ENCODE measurements at places on chromosomes 16 and 17.

DNA sequence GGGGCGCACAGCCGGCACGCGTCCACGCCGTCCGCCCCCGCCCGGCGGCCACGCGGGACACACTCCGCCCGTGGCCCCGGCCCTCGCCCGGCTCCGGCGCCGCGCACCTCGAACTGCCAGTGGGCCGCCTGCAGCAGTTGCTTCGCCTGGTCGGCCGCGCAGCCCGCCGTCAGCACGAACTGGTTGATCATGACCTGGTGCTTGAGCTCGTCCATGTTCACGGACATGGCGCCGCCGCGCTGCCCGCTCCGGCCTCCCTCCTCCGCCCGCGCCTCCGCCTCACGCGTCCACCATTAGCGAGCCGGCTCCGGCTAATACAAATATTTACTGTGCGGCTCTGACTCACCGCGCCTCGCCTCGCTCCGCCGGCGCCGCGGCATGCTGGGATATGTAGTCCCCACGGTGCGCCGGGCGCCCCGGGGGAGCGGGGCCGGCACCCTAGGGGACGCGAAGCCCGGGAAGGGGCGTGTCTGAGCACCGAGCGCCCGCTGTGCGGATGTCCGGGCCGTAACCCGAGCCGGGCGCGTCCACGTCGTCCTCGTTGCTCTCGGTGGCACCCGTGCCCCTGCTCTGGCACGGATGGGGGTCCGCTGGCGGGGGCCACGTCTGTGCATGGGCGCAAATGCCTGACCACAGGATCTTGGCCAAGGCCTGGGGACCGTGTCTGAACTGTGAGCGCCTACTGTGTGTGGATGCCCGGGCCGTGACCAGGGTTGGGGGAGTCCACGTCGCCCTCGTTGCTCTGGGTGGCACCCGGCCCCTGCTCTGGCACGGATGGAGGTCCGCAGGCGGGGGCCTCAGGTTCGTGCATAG is at the start of gene UBALD1:
UBALD1 (minus strand) TSS at position 318 of the 813 bp plus-strand sequence; CDS start at position 227, 91 bp downstream.
- peak; percentile 93 for DNase-seq

DNA sequence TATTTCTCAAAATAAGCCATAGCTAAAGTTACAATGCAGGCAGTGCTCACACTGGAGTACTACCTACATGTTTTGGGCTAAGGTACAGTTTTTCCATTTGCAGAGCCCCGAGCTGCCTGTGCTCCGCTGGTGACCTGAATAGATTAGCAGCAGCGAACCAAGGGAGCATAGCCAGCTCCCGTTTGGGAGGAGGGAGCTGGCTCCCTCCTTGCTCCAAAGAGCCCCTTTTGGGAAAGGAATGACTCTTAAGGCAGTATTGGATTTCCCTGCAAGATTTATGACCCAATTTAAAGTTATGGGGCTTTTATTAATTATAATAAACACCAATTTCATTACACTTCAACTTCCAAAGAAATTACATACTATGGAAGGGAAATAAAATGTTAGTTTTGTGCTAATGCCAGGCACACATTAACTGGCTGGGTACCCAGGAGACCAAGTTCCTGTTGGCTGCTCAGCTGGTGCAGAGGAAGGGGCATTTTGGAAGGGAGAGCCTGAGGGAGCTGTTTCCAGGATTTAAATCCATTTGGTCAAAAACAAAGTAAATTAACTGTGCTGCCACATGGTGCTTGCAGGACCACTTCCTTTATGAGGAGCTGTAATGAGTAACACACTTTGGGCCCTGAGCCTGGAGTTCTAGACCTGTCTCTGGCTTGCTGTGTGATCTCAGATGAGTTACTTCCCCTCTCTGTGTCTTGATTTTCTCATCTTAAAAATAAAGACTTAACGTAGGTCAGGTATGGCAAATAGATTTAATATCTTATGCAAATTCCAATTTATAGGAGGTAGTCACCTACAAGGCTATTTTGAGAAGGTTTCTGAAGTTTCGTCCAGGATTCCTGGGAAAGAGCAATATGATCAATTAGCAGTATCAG is 362.1 kb upstream of the CCL2 start:
- no peak for DNase-seq

- DNase-seq = no peak
These were observed 21.2 kb downstream of the AKAP1 start for GRCh38 chr17:57106107-57106835.

GRCh38 chr17:37608351-37609169 is 658 bp downstream of the SYNRG start:
- no peak for DNase-seq

DNA sequence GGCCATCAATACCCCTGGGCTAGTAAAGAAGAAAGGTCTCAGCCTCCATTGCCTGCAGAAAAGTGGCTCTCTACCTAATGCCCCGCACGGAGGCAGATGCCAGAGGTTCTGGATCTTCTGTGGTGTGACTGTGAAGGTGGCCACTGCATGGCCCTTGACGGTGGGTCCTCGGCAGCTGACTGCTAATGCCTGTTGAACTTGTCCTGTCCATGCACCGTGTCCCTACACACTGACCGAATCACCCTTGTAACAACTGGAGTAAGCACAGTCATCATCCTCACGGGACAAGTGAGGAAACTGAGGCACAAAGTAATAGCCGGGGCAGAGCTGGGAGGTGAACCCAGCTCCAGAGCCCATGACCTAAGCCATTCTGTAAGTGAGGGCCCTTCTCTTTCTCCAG is 48.8 kb downstream of the MYH11 start:
- DNase-seq = no peak

DNA sequence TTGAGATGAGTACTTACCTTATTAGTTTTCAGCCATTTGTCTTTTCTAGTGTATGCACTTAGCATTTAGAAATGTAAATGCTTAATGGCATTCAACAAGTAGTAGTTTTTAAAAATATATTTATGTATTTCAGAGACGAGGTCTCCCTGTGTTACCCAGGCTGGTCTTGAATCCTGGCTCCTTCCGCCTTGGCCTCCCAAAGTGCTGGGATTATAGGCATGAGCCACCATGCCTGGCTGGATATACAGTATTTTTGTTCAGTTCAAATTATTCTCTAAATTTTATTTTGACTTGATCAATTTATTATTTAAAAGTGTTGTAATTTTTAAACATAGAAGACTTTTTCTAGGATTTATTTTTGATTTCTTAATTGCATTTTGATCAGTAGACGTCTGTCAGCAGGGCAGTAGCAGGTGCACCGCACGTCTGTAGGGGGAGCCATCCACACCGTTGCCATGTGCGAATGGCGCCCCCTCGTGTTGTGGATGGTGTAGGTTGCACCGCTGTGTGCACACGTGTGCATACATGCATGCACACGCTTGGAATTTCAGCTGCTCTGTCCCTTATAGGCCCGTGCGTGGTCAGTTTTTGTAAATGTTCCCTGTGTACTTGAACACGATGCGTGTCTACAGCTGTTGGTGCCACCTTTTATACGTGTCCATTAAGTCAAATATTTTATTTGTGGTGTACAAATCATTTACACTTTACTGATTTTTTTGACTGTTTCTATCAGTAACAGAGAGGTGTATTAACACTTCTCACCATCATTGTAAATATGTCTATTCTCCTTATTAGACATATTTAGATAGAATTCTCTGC is 30.6 kb downstream of the RPTOR start:
- peak; percentile 93 for DNase-seq

DNA sequence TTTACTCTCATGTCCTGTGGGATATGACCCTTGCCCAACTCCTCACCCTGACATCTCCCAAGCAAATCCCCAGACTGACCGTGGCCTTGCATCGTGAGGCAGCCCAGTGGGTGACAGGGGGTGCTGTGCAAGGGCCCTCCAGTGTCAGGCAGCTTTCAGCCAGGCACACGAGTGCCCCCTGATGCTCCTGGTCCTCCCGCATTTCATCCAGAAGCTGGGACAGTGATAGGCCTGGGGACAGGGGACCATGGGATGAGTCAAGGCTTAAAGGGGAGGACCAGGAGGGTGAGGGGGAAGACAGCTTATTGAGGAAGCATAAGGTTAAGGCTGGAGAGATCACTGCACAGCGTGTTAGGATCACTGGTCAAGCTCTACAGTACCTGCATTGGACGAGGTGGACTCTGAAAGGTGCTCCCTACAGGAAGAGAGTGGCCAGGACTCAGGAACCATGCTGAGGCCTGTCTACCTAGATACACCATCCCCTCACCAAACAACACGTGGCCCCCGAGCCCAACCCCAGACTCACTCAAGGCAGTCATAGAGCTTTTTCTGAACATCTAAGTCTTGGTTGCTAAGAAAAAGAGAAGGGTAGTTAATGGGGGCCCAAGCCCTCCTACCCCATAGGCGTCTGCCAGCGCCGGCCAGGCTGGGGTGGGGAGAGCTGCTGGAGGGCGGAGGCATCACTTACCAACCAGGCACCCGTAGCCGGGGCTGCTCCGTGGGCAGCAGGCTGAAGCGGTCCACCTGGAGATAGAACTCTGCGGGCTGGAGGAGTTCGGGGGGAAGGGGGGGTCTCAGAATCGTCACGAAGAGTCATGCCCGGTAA is 998 bp downstream of the ACD start:
- no peak for DNase-seq

GRCh38 chr17:72962106-72962505 is 130.4 kb downstream of the SLC39A11 start:
- no peak for DNase-seq

DNA sequence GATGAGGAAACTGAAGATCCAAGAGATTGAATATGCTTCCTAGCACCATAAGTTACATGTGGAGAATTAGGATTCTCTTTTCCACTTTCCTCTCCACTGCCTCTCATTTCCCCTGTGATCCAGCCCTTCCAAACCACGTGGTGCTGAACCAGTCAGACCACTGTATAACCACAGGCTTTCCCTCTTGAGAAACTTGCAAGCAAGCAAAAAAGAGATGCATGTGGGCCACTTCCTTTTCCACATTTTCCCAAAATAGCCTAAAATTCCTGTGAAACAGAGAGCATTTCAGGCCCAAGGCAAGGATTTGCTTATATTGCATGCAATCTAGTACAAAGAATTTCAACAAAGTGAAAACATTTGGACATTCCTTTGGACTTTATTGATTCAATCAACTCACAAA is 59.3 kb upstream of the KSR1 start:
- no peak for DNase-seq

- DNase-seq = no peak
These were observed 902 bp downstream of the GHDC start for GRCh38 chr17:42193216-42193968.

GRCh38 chr16:9383281-9383680 is 291.8 kb downstream of the HAPSTR1 start:
- DNase-seq = no peak

GRCh38 chr17:3693829-3694231 is 2.1 kb downstream of the P2RX5 start:
- DNase-seq = no peak

- no peak for DNase-seq
These were observed 511.5 kb downstream of the TOX3 start for GRCh38 chr16:52035436-52035835.

DNA sequence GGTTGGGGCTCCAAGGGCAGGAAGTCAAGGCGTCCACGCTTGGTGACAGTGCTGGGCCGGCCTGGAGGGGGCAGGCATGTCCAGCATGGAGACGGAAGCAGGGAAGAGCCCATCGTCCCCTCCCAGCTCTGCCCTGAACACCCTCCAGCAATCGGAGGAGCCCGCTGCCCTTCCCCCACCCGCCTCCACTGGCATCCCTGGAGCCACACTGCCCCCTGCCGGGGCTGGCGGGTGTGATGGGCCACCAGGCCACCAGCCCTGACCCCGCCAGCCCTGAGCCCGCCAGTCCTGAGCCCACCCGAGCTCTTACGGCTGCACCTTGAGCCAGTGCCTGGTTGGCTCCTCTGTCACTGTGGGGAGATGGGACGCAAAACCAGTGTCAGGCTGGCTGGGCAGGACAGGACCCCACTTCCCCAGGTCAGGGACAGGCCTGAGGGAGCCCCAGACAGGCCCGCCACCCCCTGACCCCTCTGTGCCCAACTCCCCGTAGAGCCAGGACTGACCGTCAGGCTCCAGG is 4.1 kb upstream of the CDH15 start:
- DNase-seq = peak; percentile 93

DNA sequence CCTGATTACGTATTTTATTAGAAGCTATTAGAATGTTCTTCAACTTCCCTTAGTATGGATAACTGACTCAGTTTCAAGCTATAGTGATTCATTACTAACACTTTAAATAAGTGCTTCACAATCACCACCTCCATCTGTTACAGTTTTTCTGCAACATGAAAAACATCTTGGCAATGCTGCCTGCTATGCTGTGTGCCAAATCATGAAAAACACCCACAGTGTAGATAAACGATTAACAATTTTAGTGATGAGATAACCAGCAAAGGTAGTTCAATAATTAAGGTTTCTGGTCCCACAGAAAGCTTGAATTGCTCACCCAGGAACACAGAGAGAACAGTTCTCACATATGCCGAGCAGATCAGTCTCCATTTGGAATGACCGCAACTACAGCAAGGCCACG is 51.4 kb upstream of the SLC25A19 start:
- no peak for DNase-seq

DNA sequence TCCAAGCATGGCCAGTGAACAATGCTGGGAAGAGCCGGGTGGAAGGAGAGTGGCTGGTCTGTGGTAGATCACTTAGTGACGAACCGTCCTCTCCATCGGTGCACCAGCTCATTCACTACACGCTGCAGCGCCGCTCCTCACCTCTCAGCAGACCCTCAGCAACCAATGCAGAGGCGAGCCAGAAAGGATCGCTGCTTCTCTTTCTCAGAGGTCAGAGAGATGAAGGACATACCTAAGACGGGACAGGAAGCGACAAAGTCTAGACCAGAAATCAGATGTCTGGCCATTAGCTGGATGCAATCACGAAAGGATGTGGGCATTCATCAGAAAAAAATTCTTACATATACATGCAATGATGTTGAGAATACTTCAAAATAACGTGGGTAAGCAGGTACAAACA is 26.9 kb downstream of the NSMCE1 start:
- DNase-seq = peak; percentile 42

GRCh38 chr17:6505425-6506142 is 50.8 kb downstream of the PITPNM3 start:
- peak; percentile 18 for DNase-seq

GRCh38 chr16:60712144-60712543 is 1324.1 kb downstream of the CDH8 start:
- no peak for DNase-seq

- DNase-seq = no peak
These were observed 28.9 kb upstream of the PRM1 start for GRCh38 chr16:11309895-11310633.

DNA sequence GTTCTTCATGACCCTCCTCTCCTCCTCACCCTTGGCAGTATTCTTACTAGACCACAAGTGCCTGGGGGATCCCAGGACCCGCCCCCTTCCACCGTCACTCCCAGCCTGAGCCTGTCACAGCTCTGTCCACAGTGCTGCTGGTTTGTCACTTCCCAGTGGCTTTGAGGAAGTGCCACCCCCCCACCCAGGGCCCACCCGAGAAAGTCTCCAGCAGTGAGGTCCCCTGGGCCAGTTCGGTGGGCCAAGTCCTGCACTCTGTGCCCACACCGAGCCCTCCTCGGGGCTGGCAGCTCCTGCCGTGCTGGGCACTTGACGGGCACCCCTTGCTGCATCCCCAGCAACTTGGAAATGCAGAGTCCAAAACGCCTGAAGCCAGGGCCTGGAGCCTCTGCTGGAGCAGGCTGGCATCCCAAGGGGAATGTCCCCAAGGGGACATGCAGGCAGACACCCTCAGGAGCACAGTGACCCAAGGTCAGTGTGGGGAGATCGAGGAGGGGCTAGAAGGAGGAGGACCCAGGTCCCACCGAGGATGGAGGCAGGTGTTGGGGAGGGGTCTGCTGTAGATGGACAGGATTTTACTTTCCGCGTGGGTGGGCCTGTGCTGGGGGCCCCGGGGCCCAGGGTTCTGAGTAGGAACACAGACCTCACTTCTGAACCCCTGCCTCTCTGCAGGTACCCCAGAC is 15.5 kb downstream of the MMP15 start:
- DNase-seq = peak; percentile 40

All from upper lobe of right lung (tissue), 1 donor.